ENCODE measurements at places on chromosomes 1 and 21. TPM values are rescaled to one million over a fixed set of nuclear protein-coding genes. Genes with fewer than 3 reads are reported as not detected.

ADAM30 gene
- not detected for total RNA-seq

RSPO1 gene
- total RNA-seq = 0.11 TPM

PLA2G5 gene
- not detected for total RNA-seq

PEA15 gene
- 258 TPM for total RNA-seq

SIM2 gene
- total RNA-seq = 5.2 TPM

ZBTB8B gene
- under 0.01 TPM for total RNA-seq

TNNI3K gene
- 1.6 TPM for total RNA-seq

REN gene
- not detected for total RNA-seq

ABCG1 gene
- total RNA-seq = not detected

DYNLT5 gene
- 3.4 TPM for total RNA-seq

SAMD11 gene
- total RNA-seq = 36.2 TPM

RNU5D-1 gene
- total RNA-seq = not detected

DNTTIP2 gene
- 41.2 TPM for total RNA-seq

CD48 gene
- total RNA-seq = not detected

GBP3 gene
- total RNA-seq = 48.4 TPM

IL6R gene
- 6.3 TPM for total RNA-seq

SPRR2B gene
- not detected for total RNA-seq

CNTN2 gene
- 0.86 TPM for total RNA-seq

TSTD1 gene
- 5.6 TPM for total RNA-seq

RIT1 gene
- 38.8 TPM for total RNA-seq

OR6N1 gene
- not detected for total RNA-seq

SPRR3 gene
- not detected for total RNA-seq

FAAH gene
- total RNA-seq = 3.7 TPM

PIK3R3 gene
- total RNA-seq = 14.6 TPM

NBPF6 gene
- not detected for total RNA-seq

FOXO6 gene
- 0.13 TPM for total RNA-seq

HCRTR1 gene
- total RNA-seq = not detected

SLC22A15 gene
- total RNA-seq = 19.5 TPM
